Caudate nucleus (tissue), 63 donors: ENCODE measurements at places on chromosomes 3 and 15.

DNA sequence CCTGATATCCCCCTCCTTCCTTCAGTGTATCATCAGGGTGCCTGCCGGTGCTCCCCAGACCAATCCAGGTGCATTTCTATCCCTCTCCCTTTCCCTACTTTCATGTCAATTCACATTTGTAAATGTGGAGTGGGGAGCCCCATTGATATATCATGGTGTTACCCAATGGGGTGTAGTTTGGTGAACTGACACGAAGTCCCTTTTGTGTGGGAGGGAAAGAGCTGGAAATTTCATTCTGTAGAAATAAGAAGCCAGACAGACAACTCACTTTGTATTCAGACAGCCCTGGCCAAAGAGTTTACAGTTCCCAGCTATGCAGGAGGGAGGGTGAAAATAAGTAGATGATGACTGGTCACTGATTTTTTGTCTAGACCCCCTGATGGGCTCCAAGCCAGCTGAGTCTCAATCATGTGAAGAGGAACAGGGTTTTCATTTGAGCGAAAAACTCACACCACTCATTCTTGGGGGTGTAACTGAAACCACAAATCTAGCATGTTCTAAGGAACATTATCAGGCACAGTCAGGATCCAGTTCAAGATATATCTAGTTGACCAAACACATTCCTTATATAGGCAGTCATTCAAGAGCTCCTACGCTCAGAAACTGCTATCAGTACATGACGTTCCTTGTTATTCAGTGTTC is 58.9 kb downstream of the LMCD1 start:
- DNase-seq, result no peak

- DNase-seq, result no peak
These were observed at the start of gene MAPKAPK3 for GRCh38 chr3:50617096-50617791. Gene MAPKAPK3, plus strand, starts transcription at chr3:50617151. Its CDS starts 415 bp downstream, at chr3:50617566.

DNA sequence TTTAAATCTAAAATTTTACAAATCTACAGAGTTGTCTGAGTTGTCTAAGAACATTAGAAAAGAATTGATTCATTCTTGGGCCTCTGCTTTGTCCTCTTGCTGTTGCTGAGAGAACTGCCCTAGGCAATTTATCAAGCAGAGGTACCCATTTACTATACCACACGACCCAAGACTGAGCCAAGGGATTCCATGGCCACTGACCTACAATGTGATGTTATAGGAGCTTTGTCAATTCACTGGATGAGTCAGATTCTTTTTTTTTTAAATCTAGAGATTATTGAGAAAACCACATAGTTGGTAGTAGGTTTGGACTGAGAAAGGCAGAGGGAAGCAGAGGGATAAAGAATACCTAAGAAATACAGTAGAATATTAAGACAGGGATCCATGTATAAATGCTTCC is 55.3 kb downstream of the TRAT1 start:
- no peak for DNase-seq

GRCh38 chr15:100714034-100714748 is 111.8 kb downstream of the ASB7 start:
- DNase-seq, result no peak

DNA sequence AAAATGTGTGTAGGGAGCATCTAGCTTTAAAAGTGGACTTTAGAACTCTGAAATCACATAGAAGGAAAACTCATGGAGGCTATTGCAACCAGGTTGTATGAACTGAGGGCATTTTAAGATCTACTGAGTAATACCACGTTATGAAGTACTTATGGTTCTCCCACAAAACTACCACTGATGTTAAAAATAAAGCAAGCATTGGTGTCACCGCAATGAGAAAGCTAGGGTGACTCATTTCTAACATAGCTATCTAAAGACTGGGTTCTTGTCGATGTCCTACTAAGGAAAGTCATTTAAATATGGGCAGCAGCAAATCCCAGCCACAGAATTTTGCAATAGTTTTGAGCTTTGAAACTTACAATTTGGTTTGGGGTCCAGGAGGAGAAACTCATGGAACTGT is 584.8 kb downstream of the DIPK2A start:
- DNase-seq, result no peak

DNA sequence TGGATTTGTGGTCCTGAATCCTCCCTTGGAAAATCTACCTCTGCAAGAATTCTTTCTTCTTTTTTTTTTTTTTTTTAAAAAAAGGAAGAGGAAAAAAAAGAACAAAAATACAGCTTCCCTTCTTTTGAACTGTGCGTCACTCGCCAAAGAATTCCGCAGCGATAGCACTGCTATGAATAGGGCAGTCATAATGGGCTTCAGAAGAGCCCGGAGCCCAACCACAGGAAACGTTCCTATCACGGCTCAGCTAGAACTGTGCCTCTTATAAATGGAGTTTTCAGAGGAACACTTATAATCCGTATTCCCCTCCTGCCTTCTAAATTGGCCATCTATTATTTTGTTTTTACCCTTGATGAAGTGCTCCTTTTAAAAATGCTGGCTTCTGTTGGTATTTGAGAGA is 227.7 kb downstream of the ADAMTS17 start:
- DNase-seq, result no peak

GRCh38 chr3:59658866-59659265 is 609.0 kb upstream of the CFAP20DC start:
- no peak for DNase-seq

- no peak for DNase-seq
These were observed 6.7 kb downstream of the CCR5AS start for GRCh38 chr3:46400000-46400734.

- DNase-seq, result peak; percentile 67
These were observed 18.6 kb downstream of the ZDHHC19 start for GRCh38 chr3:196192524-196193051.

DNA sequence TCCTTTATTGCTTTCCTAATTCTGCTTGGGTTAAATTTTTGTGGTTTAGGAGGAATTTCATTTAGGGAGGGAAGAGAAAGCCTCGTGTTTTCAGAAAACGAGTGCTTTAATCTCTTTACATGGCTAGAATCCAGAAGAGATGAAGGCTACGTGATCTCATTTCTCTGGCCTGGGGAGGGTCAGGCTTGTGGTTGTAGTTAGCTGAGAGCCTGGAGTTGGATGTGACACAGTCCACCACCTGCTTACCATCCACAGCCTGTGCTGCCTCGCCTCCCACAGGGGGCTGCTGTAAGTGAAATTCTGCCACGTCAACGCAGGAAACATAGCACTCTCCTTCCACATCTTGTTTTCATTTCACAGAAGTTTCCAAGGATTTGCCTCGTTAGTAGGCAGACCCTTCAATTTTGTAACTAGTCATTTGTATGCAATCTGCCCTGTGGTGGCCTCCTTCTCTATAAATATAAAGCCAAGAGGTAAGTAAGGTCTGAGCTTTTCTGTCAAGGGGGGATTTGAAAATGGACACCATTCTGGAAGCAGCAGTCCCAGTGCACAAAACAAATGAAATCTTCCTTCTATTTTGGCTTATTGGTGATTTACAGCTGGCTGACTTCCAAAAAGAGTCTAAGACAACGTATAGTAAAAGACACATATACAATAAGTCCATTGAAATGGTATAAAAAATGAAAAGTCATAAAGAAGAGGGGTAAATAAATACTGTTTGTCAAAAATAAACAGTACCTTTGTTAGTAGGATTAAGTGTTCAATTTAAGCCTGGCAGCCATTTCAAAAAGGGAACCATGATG is 3.4 kb downstream of the GXYLT2 start:
- no peak for DNase-seq

- no peak for DNase-seq
These were observed 76.0 kb downstream of the THSD4 start for GRCh38 chr15:71191296-71191695.

- DNase-seq, result no peak
These were observed 118.5 kb downstream of the EEFSEC start for GRCh38 chr3:128271536-128272332.

DNA sequence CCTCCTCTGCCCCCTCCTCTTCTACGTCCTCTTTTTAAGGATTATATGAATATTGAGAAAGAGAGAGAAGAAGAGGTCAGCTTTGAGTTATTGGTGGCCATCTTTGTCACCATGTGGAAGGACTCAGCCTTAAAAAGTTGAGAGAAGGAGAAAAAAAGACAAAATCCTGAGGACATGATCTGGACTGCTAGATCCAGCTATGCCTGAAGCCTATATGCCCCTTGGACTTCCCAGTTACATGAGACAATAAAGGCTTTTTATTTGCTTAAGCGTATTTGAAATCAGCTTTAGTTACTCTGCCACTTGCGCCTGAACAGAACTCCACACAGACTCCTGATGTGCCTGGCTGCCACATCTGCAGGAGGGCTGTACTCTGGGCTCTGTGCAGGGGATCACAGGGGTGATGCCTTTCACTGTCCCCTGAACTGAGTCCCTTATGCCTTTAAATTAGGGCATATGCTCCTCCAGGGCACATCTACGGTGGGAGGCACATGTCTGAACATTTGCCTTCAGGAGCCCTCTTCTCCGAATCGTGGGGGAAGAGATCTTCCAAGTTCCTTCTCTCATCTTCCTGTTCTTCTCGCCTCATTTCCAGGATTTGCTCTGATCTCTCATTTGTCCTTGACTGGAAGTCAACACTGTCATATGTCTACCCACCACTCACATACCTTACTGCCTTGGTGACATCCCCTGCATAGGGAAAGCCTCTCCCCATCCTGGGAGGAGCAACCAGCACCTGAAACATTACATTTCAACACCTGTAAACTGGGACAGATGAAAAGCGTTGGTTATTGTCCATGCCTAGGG is 14.0 kb upstream of the PLA2G4E start:
- no peak for DNase-seq

DNA sequence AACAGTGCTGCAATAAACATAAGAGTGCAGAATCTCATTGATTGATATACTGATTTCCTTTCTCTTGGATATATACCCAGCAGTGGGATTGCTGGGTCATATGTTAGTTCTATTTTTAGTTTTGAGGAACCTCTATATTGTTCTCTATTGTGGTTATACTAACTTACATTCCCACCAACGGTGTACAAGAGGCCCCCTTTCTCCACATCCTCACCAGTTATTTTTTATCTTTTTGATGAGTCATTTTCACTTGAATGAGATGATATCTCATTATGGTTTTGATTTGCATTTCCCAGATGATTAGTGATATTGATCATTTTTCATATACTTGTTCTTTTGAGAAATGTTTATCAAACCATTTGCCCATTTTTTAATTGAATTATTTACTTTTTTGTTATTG is 12.4 kb upstream of the IREB2 start:
- DNase-seq, result no peak

- no peak for DNase-seq
These were observed 13.4 kb downstream of the APOD start for GRCh38 chr3:195570344-195570743.

GRCh38 chr3:50161320-50161719 is 6.2 kb downstream of the SEMA3F start:
- DNase-seq, result no peak

DNA sequence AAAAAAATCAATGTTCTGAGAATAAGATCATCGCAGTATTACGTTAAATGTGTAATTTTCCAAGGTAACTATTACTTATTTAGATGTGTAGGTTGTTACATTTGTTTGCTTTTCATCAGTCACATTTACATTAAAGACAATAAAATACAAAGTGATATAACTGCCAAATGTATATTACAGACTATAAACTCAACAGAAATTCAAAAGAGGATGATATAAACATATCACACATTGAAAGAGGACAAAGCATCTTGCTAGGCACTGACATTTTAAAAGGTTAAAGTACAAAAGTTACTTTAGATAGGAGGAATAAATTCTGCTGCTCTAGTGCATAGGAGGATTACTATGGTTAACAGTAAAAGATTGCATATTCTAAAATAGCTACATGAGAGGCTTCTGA is 16.1 kb downstream of the VGLL4 start:
- no peak for DNase-seq

DNA sequence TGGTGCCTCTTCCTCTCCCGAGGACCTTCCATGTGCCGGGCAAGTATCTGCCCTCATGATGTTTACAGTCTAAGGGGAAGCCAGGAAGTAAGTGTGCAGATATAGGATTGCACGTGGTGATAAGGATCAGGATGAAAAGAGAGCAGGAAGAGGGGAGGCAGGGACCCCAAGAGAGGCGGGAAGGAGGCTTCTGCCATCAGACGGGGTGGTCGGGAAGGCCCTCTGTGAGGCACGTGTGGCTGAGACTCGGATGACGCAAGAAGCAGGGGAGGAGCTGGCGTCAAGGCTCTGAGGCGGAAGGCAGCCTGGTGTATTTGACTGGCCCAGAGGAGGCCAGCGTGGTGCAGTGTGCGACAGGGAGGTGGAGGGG is 762 bp upstream of the IQSEC1 start:
- no peak for DNase-seq

DNA sequence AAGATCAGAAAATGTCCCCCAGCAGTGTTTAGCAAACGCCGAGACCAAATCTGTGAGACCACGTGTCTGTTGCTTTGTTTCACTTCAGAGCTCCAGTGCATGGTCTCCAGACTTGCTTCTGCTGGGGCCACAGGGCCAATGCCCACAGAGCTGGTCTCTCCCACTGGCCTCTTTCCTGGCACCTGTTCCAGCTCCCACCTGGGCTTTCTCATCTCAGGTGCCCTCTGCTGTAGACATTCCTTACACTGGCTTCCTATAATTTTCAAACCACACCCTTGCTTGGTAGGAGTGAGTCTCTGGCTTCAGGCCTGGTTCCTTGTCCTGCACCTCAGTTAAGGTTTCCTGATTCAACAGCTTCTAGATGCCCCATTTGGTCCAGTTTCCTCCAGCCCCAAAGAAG is 243.1 kb downstream of the ADAMTS17 start:
- DNase-seq, result no peak

- no peak for DNase-seq
These were observed 24.0 kb upstream of the SPTSSB start for GRCh38 chr3:161395115-161396012.

- DNase-seq, result peak; percentile 14
These were observed 577 bp downstream of the ZNF148 start for GRCh38 chr3:125374501-125374995.

DNA sequence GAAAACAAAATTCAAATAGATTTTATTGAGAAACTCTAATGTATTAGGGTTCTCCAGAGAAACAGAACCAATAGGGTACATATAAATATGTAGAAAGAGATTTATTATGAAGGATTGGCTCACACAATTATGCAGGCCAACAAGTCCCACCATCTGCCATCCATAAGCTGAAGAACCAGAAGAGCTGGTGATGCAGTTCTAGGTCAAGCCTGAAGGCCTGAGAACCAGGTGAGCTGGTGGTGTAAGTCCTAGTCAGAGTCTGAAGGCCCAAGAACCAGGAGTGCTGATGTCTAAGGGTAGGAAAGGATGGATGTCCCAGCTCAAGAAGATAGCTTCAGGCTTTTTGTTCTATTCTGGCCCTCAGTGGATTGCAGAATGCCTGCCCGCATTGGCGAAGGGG is 2.6 kb upstream of the NFKBIZ start:
- DNase-seq, result no peak

- DNase-seq, result no peak
These were observed 8.7 kb upstream of the VIPR1 start for GRCh38 chr3:42493798-42494151.

DNA sequence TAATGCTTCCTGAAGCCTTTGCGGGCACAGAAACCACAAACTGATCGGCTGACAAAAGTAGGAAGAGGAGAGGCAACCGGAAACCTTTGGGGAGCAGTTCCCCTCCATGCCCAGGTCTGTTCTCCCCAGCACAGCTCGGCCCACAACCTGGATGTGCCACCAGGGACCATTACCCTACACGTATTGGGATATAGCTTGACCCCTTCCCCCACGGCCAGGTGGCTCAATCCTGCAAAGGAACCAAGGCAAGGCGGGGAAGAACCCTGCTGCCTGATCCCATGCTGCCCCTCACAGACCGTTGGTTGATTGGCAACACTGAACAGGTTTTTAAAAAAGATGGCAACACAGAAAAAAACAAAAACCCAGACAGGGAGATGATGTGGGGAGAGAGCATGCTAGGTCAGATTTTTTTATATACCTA is 19.7 kb upstream of the TCAIM start:
- DNase-seq, result no peak

- no peak for DNase-seq
These were observed 44.4 kb upstream of the ST3GAL6 start for GRCh38 chr3:98718730-98719129.

- DNase-seq, result no peak
These were observed 86.6 kb downstream of the LINGO1 start for GRCh38 chr15:77546050-77546501.
